ENCODE measurements at places on chromosomes 6 and 20. TPM values are rescaled to one million over a fixed set of nuclear protein-coding genes. Genes with fewer than 3 reads are reported as not detected.
A peak's percentile ranks its signal among the peaks of the same experiment; 100 is the strongest.

PAX1 gene
- total RNA-seq = not detected

TRIM10 gene
- total RNA-seq = not detected

PXMP4 gene
- 14.4 TPM for total RNA-seq

ENPP3 gene
- not detected for total RNA-seq

GRM1 gene
- not detected for total RNA-seq

SYNGAP1 gene
- total RNA-seq = 11.9 TPM

OR2B6 gene
- total RNA-seq = not detected

OR11A1 gene
- total RNA-seq = not detected

FRK gene
- total RNA-seq = 0.02 TPM

GPR63 gene
- total RNA-seq = 1.2 TPM

TMEM170B gene
- 0.20 TPM for total RNA-seq

NHSL1 gene
- total RNA-seq = 7.5 TPM

GGTLC1 gene
- total RNA-seq = not detected

HLA-E gene
- total RNA-seq = 131 TPM

DNA sequence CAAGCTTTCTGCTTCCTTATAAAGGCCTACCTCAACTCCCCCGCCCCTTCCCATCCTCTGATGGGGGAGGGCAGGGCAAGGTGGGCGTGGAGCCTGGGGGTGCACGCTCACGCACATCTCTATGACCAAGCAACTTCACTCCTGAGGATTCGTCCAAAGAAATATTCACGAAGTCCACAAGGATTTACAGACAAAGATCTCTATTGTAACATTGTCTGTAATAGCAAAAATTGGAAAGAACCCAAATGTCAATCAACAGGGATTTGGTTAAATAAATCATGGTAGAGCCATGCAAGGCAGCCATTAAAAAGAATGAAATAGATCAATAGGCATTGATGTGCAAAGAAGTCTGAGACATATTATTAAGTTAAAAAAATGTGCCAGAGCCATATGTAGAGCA is 130.4 kb upstream of the AFDN start:
- no peak for DNase-seq

DNA sequence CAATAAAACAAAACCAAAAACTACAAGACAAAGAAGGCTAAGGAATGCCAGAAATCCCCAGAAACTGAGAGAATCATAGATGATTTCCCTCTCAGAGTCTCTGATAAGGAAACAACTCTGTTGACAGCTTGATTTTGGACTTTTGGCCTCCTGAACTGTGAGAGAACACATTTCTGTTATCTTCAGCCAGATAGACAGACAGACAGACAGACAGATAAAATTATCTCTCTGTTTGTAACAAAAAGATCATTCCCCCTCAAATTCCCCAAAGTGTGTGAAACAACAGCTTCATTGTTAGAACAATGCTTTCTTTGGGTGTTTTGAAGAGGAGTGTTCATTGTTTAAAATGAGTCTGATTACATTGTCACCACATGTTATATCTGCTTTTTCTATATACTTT is 148.2 kb downstream of the BCKDHB start:
- DNase-seq = no peak

- DNase-seq = no peak
Measured at GRCh38 chr20:62064770-62065673, 659 bp downstream of the TAF4 start.

DNA sequence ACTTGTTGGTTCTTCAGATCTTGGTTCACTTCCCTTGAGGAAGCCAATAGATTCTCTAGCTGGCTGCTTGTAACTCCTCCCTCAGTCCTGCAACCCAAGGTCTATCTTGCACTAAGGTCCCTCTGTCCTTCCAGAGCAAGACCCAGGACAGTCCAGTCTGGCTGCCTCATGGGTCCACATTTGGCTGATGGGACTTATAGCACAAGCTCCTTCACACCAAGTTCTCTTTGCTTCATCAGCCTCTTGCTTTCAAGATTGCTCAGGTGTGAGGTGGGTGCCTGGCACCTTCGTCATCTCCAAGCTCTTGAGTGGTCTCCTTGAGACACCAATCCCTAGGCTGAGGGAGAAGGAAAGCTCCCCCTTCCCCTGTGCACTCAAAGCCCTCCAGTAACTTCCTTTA is 28.3 kb downstream of the NSFL1C start:
- no peak for DNase-seq

- DNase-seq = no peak
Measured at GRCh38 chr6:31152781-31153180, 4.8 kb downstream of the CCHCR1 start.

- DNase-seq = peak; percentile 74
Measured at GRCh38 chr6:125983246-125983945, 2.9 kb upstream of the TRMT11 start.

- DNase-seq = no peak
Measured at GRCh38 chr6:159196430-159196975, 27.3 kb downstream of the FNDC1 start.

- no peak for DNase-seq
Measured at GRCh38 chr20:50001784-50002311, 19.1 kb downstream of the SNAI1 start.

- peak; percentile 13 for DNase-seq
Measured at GRCh38 chr6:27865850-27866356, 46.3 kb downstream of the OR2B2 start.

GRCh38 chr20:20820785-20821483 is 108.5 kb upstream of the RALGAPA2 start:
- peak; percentile 6 for DNase-seq

DNA sequence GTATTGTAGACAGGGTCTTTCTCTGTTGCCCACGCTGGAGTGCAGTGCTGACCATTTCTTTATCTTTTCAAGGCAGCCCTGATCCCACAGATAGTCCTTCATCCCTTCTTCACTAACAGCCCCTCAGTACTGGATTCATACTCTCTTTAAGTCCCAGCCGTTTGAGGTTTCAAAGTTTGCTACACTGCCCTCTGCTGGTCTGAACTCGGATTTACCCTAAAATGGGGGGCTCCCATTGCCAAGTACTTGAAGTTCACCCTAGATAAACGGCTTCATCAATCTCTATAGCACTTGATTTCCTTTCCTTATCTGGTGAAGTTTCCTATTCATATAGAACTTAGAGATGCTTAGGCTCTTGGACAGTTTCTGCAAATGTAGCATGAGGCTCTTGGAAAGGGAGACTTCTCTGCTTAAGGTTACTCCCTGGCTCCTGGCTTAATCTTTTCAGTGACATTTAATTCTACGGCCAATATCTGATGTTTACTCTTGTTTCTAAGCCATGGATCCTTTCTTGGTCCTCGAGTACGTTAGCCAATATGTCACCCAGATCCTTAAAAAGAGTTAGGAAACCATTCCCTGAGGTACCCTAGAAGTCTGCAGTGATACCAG is 21.4 kb upstream of the PREP start:
- DNase-seq = peak; percentile 50

DNA sequence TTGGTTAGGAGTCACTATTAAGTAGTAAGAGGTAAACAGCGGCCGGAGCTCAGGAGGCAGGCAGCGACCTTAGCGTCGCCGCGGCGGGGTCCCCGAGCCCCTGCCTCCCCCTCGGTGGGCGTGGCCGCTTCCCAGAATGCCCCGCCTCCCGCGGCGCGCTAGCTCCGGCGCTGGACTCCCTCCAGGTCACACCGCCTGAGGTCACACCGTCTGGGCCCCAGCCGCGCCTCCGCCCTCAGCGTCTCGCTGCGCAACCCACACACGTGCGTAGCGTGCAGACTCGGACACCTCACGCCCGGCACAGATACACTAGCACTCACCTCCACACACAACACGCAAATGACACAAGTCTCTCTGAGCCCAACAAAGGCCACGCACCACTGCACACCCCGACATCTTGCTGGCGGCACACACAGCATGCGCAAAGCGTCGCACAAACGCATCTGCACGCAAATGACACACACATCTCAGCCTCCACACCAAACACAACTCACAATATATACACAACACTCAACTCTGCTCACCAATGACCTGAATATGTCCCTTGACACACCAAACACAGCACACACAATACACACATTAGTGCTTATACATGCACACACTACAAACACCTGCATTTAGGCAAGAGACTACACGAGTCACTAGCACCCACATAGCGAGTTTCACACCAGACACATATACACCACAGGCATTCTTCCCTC is 17.6 kb upstream of the CDKN1A start:
- no peak for DNase-seq

DNA sequence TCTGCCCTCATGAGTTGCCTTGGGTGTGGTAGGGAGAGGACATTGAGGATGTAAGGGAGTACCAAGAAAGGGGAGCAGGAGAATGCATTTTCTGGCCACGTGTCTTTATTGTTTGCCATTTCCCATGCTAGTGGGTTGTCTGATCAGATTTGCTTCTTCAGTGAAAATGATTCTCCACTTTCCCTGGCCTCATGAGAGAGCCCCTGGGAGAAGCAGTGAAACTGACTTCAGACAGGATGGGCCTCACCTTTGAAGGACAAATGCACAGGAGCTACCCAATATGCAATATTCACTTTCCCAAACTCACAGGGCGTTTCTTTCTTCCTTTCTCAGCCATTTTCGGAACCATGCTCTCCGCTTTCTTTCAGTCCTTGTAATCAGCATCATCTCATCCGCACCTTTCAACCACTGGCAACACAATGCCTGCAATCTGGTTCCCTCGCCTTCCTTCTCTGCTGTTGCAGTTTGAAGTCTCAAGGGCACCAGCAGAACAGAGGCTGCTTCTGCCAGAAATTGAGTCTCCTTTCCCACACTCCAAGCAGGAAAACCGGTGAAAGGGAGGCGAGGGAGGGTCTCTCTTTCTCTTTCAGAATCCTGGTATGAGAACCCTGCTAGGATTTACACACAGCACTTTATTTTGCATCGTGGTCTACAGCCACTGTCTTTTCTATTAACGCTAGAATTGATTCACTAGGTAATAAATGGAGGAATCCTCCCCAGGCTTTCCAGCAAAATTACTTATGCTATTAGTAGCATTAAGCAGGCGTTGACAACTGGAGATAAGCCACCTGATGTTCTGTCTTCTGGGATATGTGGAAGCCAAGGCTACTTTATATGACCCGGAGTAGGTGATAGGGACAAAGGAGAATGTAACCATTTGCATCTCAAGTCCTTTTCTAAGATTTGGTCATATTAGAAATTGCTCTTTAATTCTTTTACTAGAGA is 62.0 kb upstream of the FAM184A start:
- no peak for DNase-seq

- DNase-seq = no peak
Measured at GRCh38 chr20:57170343-57170742, 96.1 kb downstream of the BMP7 start.

GRCh38 chr6:25401711-25402110 is 122.5 kb downstream of the CARMIL1 start:
- DNase-seq = no peak

DNA sequence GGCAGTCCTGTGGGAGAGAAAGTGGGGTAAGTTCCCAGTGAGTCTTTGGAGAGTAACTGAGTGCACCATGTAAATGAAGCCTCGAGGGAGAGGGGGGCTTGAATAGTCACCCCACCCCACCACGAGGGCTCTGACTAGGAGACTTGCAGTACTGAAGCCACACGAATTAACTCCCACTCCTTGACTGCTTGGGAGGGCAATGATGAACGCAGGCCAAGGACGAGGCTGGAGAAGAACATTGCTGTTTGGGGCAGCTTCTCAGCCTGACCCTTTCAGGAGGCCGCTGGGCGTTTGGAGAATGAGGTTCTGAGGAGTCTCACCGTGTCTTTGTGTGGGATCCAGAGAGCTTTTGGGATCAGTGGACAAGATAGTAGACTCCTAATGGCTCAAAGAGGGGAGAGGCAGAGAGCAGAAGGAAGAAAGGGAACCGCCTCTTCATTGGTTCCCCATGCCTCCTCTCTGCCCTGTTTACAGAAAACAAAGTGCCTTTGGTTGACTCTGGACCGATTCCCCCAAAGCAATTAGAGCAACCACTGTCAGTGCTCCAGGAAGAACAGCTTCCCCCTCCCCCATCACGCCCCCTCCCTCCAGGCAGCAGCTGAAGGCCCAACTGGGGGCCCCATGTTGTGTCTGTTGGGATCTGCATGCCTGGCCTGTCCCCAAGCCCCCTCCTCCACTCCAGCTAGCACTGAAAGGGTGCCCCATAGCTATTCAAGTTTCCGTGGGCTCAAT is 41.7 kb upstream of the CDKN1A start:
- no peak for DNase-seq

- no peak for DNase-seq
Measured at GRCh38 chr6:33779290-33779689, 9.6 kb downstream of the LEMD2 start.
